ENCODE measurements at places on chromosomes 7 and 10.

DNA sequence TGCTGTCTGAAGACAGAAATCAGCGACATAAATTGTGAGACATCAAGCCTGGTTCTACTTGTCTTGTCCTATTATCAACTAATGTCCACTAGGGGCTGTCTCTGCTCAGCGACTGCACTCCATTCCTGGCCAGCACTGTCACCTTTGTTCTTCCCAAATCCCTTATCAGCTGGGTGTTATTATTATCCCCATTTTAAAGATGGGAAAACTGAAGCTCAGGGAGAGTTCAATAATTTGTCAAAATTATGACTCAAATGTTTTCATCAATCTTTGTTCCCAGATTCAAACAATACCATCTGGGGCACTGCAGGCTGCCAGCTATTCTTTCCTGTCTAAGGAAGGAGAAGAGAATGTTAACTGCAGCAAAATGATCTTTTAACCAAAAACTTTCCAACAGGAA, 431.6 kb upstream of the NFE2L3 start:
- no peak for DNase-seq

DNA sequence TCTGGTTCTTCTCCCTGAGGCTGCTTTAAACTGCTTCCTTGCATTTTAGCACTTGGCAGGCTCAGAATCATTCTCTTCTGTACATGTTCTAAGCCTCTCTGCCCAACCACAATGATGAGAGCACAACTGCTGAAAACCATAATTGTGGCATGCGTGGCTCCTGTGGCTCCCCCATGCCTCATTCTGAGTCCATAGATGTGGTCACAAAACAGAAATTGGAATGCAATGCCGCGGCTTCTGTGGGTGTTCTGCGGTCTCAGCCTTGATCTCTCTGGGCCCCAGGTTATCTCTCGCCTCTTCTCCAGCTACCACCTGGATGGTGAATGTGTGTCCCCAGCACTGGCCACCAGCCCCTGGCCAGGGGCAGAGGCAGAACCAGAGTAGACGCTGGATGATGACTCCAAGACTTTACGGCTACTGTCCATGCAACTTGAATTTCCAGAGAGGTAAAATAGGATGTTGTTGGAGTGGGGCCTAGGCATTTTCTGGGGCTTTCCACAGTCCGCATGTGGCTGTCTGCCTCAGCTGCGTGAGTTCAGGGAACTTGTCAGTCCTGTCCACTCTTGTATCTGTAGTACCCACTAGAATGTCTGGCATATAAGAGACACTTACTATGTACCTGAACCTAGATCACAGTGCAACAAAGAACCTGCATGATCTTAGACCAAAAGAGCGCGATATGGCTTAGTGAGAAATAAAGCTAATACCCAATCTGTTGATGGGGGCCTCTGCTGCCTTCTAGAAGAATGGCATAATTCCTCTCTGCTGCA, 52.4 kb upstream of the ADRB1 start:
- no peak for DNase-seq

- DNase-seq, result no peak
Observed at GRCh38 chr7:141715018-141715417, 6.9 kb downstream of the WEE2 start.

GRCh38 chr10:124602646-124603365, 141.2 kb downstream of the LHPP start:
- no peak for DNase-seq

- DNase-seq, result no peak
Observed at GRCh38 chr7:106279425-106280197, 5.2 kb downstream of the NAMPT start.

- no peak for DNase-seq
Observed at GRCh38 chr10:122132331-122132755, 138.8 kb upstream of the BTBD16 start.

Data from CD4-positive, alpha-beta T cell treated with Interleukin-4 for 4 hours (primary cell).